Daoy (cell line): ENCODE measurements at places on chromosomes 4 and X. TPM values are rescaled to one million over a fixed set of nuclear protein-coding genes. Genes with fewer than 3 reads are reported as not detected.

GUCY1A1 gene
- total RNA-seq: 1.4 and 1.5 TPM in 2 replicates

MBNL3 gene
- 3.5 and 3.8 TPM in 2 replicates for total RNA-seq

NHS gene
- total RNA-seq: 1.1 and 1.3 TPM in 2 replicates

GAB3 gene
- total RNA-seq: 0.11 and 0.21 TPM in 2 replicates
